NCI-H460 (cell line): ENCODE measurements at places on chromosomes 11 and 22.

DNA sequence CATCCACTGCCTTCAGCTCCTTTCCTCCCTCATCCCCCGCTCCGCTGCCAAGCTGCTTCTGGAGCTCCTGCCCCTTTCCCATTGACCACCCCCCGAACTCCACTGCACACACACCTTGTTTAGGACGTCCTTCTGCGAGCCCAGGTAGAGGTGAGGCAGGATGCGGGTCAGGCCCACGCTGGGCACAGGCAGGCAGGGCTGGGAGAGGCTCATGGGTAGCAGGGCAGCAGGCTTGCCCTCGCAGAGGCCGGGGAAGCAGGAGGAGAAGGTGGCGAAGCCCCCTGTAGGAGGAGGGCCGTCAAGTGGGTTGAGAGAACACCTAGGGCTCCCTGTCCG lies 13.3 kb downstream of the DUSP8 start:
- DNase-seq = no peak

DNA sequence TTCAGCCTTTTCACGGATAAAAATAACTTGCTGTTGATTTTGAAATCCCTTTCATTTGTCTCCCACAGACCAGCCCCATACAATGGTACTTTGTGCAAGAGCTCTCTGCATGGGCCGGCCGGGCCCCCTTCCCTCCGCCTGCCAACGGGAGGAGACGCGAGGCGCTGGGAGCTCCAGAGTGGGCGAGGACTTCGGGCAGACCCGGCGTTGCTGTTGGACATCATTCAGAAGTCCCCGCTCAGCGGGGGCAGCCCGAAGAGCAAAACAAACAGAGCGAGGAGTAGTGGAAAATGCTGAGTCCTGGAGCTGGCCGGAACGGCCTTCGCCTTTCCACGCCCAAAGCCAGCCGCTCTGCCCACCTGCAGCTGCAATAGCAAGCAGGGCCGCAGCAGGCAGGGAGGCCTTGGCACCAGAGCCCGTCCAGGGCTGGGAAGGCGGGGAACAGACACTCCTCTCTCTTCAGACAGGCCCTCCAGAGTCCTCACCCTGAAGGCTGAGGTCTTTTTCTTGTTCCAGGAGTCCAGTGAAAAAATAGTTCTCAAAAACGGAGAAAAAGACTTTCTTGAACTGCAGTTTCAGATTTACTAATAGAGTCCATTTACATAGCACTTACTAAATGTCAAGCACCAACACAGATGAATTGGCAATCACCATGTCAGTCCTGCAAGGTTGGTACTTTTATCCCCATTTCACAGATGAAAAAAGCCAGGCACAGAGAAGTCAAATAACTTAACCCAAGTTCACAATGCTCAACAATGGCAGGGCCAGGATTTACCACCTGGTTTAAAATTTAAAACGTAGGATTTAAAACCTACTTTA lies 135.5 kb downstream of the ETS1 start:
- DNase-seq = no peak

- no peak for DNase-seq
Measured at GRCh38 chr11:66264914-66265313, 3.5 kb upstream of the RAB1B start.

DNA sequence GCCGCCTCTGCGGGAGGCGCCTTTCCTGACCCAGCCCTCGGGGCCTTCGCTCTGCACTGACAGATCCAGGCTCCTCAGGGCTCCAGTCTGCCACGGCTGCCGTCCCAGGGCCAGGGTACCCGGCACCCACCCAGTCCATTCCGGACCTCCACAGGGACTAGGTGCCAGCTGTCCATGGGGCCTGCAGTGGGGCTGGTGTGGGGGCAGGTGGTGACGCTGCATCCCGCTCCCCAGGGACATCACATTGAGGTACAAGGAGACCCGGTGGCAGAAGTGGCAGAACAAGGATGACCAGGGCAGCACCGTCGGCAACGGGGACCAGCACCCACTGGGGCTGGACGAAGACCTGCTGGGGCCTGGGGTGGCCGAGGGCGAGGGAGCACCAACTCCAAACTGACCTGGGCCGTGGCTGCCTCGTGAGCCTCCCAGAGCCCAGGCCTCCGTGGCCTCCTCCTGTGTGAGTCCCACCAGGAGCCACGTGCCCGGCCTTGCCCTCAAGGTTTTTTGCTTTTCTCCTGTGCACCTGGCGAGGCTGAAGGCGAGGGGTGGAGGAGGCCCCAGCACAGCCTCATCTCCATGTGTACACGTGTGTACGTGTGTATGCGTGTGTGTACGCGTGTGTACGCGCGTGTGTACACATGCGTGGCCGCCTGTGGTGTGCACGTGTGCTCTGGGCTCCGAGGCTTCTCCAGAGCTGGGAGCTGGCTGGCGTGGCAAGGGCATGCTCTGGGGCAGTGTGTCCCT lies 16.7 kb downstream of the RNH1 start:
- no peak for DNase-seq

DNA sequence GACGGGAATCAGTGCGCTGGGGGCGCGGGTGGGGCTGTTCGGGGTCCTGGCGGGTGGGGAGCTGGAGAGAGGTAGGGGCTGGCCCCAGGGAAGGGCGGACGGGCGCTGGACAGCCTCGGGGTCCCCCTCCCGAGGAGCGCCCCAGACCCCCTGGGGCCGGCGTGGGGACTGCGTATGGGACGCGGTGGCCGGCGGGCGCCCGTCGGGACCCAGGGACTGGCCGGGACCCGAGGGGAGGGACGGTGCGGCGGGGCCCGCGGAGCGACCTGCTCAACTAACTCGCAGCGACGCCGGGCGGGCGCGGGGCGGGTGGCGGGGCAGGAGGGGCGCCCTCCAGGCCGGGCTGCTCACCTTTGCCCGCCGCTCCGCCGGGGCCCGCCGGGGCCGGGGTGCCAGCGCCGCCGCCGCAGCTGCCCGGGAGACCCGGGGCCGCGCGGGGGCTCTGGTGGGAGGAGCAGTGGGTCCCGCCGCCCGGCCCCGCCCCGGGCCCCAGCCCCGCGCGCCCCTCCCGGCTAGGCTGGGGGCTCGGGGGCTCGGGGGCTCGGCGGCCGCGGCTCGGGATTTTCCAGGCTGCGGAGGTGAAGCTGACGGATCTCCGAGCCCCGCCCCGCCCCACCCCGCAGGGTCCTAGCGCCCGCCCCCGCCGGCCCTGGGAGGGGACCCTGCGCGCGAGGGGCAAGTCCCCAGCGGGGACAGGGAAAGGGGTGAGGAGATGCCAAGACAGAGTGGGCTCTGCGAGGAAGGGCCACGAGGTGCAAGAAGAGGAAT lies 12.3 kb downstream of the STARD10 start:
- no peak for DNase-seq

GRCh38 chr11:62542750-62543567 lies 3.6 kb downstream of the AHNAK start:
- DNase-seq = peak; percentile 51

DNA sequence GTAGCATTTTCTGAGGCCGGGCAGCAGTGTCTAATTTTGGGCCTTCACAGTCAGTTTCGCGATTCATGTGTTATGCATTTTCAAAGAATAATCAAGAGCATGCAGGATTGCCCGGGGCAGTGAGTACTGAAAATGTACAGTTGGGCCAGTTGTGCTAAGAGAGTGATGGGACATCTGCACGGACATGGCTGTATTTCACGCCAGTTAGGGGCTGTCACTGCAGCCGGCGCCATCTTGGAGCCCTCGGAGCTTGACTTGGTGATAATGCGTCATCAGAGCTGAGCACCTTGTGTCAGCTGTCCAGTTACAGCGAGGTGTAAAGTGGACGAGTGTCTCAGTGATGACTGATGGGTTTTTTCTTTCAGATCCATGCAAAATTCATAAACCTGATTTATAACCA lies 188.9 kb downstream of the TBC1D22A start:
- no peak for DNase-seq

- no peak for DNase-seq
Measured at GRCh38 chr22:44658311-44658953, 43.6 kb upstream of the PRR5 start.

DNA sequence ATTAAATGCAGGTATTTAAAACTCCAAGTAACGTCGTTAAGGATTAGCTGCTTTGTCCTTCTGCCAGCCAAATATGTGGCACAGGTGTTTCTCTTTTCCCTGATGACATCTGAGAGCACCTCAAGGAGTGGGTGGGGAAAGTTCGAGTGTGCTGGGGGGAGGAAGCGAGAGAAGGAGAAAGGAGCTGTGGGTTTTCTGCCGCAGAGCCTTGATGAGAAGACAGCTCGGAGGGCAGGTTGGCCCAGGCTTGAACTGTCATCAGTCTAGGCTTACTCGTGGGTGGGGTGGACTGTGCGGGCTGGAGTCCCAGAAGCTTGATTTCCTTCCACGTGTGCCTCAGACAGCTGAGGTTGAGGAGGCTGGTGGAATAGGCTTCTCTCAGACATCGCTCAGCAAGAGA lies 15.2 kb upstream of the SORL1-AS1 start:
- no peak for DNase-seq

- DNase-seq = no peak
Measured at GRCh38 chr11:60183591-60184205, 815 bp upstream of the MS4A6A start.

- no peak for DNase-seq
Measured at GRCh38 chr11:69870766-69871165, 51.5 kb upstream of the FGF3 start.

DNA sequence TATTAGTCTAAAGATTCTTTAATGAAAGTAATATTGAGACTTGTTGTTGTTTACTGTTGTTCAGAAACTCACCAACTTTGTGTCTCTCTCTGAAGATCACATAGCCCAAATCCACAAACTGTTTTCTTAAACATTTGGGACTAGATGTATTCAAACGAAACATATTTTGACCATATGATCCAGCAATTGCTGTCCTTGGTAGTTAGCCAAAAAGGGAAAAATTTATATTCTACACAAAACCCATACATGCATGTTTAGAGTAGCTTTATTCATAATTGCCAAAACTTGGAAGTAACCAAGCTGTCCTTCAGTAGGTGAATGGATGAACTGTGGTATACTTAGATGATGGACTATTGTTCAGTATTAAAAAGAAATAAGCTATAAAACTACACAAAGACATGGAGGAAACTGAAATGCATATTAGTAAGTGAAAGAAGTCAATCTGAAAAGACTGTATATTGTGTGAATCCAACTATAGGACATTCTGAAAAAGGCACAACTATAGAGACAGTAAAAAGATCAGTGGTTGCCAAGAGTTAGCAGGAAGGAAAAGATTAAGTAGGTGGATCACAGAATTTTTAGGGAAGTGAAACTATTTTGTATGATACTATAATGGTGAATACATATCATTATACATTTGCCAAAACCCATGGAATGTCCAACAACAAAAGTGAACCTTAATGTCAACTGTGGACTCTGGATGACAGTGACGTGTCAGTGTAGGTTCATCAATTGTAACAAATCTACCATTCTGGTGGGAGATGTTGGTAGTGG lies 442.9 kb downstream of the INSC start:
- no peak for DNase-seq

- no peak for DNase-seq
Measured at GRCh38 chr22:32776802-32777201, 24.7 kb upstream of the TIMP3 start.

DNA sequence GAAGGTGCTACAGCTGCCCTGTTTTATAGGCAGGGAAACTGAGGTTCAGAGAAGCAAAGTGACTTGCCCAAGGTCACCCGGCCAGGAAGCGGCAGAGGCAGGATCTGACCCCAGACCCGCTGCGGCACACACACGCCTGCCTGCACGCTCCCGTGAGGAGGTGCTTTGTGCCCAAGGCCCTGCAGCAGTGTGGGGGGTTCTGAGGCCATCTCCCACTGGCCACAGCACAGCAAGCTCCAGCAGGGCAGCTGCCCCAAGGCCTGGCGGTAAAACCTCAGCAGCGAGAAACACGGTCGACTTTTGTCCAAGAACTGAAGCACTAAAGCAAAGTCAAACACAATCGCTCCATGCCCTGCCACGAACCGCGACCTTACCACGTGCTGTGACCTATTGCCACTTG lies 42.7 kb downstream of the CDKN1C start:
- no peak for DNase-seq

DNA sequence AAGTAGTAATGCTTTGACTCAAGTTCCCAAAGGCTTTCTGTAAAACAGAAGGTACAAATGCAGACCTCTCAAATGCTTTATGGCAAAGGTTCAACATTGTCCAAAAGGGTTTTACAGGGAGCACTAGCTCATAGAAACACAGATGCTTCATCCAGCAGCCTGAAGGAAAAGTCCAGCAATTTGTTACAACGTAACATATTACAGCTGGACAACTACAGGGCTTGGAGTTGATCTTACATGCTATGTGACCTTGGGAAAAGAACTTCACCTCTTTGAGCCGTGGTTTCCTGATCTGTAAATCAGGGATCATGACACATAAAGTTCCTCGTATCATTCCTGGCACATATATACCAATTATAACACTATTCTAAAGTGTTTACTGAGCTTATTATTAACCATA lies 84.9 kb downstream of the DDIAS start:
- DNase-seq = no peak

- DNase-seq = no peak
Measured at GRCh38 chr11:113906516-113906915, 1.9 kb downstream of the HTR3B start.

DNA sequence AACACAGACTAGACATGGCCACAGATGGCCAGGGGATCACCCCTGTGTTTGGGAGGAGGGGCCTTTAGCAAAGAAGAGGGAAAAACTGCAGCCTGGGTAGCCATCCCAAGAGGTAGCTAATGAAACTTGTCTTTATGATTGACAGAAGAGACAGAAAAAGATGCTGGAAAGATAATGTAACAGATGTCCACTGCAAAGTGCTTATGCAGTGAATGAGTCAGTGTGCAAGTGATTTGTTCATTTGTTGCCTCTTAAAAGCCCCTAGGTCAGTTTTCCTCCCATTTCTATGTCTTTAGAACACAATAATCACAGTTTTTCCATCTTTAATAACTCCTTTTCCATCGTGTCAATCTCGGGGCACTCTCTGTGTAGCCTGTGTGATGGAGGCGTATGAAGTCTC lies 57.2 kb downstream of the INSC start:
- DNase-seq = no peak

DNA sequence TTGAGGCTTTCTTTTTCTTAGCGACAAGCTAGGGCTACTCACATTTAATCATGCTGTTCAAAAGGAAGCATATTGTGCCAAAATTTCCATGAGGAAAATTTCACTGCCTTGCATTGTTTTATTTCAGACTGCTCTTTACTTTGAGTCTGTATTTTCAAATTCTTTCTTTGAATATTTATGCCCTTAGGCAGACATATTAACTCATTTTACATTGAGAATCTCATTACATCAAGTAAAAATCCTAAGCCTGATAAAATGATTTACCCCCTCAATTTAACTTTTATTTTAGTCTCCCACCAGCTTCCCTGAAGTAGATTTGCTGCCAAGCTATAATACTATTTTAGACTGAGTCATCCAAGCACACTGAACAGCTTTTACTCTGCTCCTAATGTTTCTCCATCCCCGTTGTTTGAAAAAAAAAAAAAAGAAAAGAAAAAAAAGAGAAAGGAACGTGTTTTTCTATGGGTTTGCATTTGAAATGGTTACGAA lies 189.3 kb upstream of the MTMR2 start:
- DNase-seq = no peak

- DNase-seq = no peak
Measured at GRCh38 chr11:45960387-45961095, 38.1 kb downstream of the LARGE2 start.

DNA sequence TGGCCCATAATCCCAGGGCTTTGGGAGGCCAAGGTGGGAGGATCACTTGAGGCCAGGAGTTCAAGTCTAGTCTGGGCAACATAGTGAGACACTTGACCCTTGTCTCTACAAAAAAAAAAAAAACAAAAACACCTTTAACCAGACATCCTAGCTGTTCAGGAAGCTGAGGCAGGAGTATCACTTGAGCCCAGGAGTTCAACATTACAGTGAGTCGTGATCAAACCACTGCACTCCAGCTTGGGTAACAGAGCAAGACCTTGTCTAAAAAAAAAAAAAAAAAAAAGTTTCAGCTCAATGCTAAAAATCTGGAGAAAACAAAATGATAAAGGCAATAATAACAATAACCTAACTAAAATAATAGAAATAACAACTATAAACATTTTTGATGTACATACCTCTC lies 22.6 kb upstream of the APLP2 start:
- DNase-seq = no peak
